ENCODE measurements at places on chromosomes 16 and 17.
A peak's percentile ranks its signal among the peaks of the same experiment; 100 is the strongest.

DNA sequence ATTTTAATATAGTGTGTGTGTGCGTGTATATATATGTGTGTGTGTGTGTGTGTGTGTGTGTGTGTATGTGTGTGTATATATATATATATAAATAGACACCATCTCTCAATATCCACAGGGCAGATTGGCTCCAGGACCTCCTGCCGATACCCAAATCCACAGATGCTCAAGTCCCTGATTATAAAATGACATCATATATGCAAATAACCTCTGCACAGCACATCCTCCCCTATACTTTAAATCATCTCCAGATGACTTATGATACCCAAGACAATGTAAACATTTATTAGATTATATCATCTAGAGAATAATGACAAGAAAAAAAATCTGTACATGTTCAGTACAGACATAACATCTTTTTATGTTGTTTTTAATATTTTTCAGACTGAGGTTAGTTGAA lies 7.8 kb downstream of the DUSP3 start:
- no peak overlapping the region for H3K27ac ChIP-seq
- H3K4me1 ChIP-seq = peaks cover 16% of the 10 kb centered on the region
- no peak for DNase-seq
- peaks cover 70% of the 10 kb centered on the region for H3K36me3 ChIP-seq

DNA sequence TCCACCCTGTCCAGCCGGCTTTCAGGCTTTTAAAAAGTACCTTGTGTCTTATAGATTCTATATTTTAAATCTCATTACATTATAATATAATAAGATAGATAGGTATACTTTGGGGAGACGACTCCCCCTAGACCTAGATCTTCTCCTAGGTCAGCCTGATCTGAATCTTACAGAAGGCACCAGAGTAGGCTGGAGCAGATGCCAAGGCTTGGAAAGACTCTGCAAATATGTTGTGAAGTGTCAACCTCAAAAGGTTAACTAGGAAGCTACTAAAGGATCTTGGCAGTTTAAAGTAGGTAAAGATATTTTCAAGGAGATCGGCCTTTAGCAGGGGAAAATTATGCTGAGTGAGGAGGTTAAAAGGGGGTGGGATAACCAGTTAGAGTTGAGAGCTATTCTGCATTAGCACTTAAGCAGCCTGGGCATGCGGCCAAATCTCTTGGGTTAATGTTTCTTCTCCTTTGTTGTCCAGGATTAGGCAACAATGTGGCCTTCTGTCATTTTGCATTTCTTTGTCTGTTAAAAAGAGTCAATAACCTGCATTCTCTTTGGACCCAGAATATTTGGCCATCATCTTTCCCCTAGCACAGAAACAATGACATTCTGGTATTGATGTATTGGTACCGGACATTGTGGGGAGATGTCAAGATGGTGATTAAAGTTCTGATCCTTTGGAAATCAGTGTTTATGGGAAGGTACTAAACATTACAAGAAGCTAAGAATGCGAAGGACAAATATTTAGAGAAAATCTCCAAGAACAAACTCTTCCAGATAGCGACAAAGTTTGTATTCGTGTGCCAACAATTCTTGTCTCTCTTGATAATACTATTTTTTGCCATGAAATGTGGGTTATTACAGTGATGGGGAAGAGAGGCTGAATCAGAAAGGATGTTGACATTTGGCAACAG lies 51.2 kb upstream of the DHX40 start:
- H3K4me1 ChIP-seq = peaks cover 26% of the 10 kb centered on the region
- peak overlapping the region; percentile 31 for H3K27ac ChIP-seq
- no peaks in the 10 kb centered on the region for H3K36me3 ChIP-seq
- no peaks in the 10 kb centered on the region for H3K27me3 ChIP-seq
- no peak overlapping the region for H3K4me3 ChIP-seq
- DNase-seq = peak; percentile 90

DNA sequence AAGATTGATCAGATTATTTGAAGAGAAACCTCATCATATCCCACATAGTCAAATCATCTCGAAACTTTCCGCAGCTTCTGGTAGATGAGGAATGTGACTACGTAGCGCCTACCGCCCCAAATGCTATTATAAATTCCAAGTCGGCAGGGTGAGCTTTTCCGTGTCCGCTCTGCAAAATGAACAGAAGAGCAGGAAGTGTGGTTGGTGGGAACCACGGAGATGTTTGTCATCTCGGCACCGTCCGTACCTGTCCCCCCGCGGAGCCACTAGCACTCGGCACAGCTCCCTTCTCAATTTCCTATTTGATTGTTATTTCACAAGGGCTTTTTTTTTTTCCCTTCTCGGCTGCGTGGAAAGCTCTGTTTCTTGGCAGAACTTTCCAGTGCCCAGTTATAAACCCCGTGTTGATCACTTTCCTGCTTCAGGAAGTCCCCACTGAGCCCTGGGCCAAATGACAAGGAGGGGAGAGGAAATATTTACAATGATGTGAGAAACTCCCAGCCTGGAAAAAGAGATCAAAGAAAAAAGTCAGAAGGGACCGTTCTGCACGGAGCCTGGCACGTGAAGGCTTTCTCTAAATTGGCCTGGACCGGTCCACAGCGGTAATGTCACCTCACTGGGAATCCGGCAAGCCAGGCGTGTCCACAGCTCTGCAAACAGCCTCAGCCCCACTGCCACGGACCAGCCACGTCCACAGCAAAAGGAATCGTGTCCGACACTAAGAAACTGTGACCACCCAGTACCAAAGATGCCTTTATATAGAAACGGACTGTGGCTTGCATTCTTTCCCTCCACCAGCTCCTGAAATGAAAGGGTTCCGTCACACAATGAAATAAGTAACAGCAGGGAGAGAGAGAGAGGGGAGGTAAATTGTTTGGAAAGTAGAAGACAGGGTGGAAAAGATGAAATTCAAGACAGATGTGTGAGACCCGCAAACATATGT lies 65.0 kb downstream of the MRM3 start:
- H3K4me3 ChIP-seq = peak overlapping the region; percentile 42
- H3K4me1 ChIP-seq = peaks cover 5% of the 10 kb centered on the region
- DNase-seq = no peak
- H3K27ac ChIP-seq = peak overlapping the region; percentile 58

DNA sequence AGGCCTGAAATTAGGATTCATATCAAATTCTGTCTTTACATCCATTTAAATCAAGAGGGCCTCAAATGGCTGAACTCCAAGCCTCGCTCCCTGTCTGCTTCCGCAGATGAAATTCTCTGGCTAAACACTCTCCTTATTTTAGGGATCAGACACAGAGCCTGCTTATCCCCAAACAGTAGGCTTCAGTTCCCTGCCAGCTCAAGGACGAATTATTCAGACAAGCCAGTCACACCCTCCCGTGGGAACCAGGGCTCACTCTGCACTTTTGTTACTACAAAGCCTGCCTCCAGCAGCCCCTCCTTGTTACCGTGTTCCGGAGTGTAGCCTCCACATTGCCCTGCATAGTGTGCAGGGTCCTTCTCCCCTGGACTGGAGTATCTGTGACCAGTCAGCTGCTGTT lies 46.6 kb upstream of the LCMT1 start:
- no peak overlapping the region for H3K27ac ChIP-seq
- no peaks in the 10 kb centered on the region for H3K36me3 ChIP-seq
- H3K27me3 ChIP-seq = no peaks in the 10 kb centered on the region
- DNase-seq = no peak
- no peak overlapping the region for H3K4me3 ChIP-seq
- no peaks in the 10 kb centered on the region for H3K4me1 ChIP-seq

DNA sequence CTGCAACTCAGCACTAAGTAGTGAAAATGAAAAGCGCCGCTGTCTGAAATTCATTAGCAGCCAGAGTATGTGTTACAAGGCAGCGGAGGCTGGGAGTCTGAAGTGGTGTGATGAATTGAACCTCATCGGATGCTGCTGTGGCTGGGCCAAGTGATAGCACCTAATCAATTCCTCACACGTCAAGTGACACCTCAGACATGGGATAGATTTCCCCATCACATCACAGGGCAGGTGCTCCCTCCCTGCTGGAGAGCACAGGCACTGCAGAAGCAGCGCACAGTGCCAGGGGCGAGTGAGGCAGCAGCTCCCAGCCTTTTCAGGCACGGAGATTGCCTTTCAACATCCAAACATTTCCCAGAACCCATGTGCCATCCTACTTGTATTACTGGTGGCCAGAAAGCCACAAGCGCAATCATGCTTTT lies 32.2 kb downstream of the DRC3 start:
- no peaks in the 10 kb centered on the region for H3K27me3 ChIP-seq
- H3K4me1 ChIP-seq = no peaks in the 10 kb centered on the region
- H3K36me3 ChIP-seq = no peaks in the 10 kb centered on the region
- no peak overlapping the region for H3K27ac ChIP-seq
- no peak for DNase-seq

DNA sequence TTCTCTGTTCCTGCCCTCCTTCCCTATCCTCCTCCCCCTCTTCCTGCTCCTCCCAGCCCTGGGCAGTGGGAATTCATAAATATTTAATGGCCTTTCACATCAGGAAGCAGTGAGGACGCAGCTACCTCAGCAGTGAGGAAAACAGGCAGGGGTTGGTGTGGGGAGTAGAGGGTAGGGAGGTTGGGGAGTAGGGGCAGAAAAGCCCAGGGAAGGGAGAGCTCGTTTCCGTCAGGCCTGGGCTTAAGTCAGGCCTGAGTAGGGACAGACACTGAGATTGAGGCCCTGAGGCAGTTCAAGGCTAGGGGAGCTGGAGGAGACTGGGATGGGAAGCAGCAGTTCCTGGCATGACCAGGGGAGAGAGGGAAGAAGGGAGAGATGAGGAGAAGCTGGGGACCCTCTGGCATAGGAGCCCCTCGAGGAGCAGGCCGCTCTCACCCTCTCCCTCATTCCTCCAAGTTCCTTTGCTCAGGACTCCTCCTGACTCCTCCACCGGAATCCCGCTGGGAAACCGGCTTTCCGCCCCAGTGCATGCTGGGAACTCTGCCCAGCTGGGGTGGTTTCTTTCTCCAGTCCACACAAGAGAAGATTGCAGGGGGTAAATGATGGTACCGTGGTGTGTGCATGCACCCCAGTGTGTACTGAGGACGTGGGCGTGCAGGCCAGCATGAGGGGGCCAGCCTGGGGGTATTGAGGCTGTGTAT lies 6.2 kb downstream of the SAMD14 start:
- H3K27me3 ChIP-seq = no peaks in the 10 kb centered on the region
- peaks cover 17% of the 10 kb centered on the region for H3K4me1 ChIP-seq
- H3K4me3 ChIP-seq = no peak overlapping the region
- no peaks in the 10 kb centered on the region for H3K36me3 ChIP-seq
- DNase-seq = no peak

- no peak overlapping the region for H3K4me3 ChIP-seq
- no peaks in the 10 kb centered on the region for H3K4me1 ChIP-seq
- no peaks in the 10 kb centered on the region for H3K27me3 ChIP-seq
- H3K36me3 ChIP-seq = peaks cover 3% of the 10 kb centered on the region
- H3K27ac ChIP-seq = no peak overlapping the region
Observed at GRCh38 chr16:31270795-31271194, 11.0 kb downstream of the ITGAM start.

DNA sequence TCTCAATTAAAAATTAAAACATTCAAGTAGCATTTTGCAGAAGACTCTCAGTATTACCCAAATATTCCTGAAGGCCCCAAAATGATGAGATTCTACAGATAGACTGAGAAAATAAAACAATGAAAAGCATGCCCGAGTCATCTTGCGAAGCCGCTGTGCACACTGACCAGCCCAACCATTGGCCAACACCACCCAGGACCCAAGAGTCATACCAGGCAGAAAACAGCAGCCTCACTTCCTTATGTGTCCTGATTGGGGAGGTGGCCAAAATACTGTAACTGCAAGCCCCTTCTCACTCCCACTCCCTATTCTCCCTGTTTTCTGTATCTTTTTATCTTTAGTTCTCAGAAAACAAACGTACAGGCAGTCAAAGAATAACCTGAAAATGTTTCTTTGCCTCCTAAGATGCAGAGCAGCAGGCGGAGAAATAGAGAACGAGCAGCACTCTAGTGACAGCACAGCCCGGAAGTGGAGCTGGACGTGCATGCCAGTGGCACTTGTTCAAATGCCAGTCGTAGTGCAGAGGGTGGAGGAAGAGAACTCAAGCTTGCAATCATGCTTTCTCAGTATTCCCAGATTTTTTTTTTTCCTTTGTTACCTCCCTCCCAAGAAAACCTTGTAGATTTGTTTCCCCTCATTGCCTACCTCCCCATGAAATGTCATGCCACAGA lies 182.3 kb upstream of the SOX9 start:
- H3K36me3 ChIP-seq = no peaks in the 10 kb centered on the region
- no peaks in the 10 kb centered on the region for H3K4me1 ChIP-seq
- no peaks in the 10 kb centered on the region for H3K27me3 ChIP-seq

- no peak overlapping the region for H3K27ac ChIP-seq
- no peaks in the 10 kb centered on the region for H3K27me3 ChIP-seq
- DNase-seq = no peak
- H3K4me3 ChIP-seq = no peak overlapping the region
Observed at GRCh38 chr17:2844416-2844815, 48.2 kb downstream of the RAP1GAP2 start.

DNA sequence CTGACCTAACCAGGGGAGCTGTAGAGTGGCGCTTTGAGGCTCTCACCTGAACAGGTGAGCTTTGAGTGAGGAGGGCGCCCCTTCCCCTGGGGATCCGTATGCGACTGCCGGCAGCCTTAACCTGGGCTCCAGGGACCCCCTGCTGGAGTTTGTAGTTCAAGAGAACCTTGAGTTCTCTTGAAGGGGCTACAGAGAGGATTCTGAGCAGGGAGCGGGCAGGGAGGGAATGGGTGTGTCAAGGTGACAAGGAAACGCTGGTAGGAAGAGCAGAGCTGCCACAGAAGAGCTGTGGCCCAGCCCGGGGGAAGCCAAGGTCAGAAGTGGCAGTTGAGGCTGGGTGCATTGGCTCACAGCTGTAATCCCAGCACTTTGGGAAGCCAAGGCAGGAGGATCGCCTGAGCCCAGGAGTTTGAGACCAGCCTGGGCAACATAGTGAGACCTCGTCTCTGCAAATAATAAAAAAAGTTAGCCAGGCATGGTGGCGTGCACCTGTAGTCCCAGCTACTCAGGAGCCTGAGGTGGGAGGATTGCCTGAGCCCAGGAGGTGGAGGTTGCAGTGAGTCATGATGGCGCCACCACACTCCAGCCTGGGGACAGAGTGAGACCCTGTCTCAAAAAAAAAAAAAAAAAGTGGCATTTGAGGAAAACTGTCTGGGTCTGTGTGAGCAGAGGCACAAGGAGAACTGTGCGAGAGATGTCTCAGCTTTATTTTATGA lies 1.2 kb downstream of the LLGL2 start:
- DNase-seq = no peak
- H3K4me1 ChIP-seq = peaks cover 23% of the 10 kb centered on the region
- H3K4me3 ChIP-seq = peak overlapping the region; percentile 70
- H3K27ac ChIP-seq = peak overlapping the region; percentile 76

- H3K27me3 ChIP-seq = peaks cover 61% of the 10 kb centered on the region
- H3K36me3 ChIP-seq = no peaks in the 10 kb centered on the region
- no peak overlapping the region for H3K4me3 ChIP-seq
- no peaks in the 10 kb centered on the region for H3K4me1 ChIP-seq
- DNase-seq = no peak
Observed at GRCh38 chr16:12899529-12900143, 1.8 kb upstream of the SHISA9 start.

- H3K27me3 ChIP-seq = no peaks in the 10 kb centered on the region
- H3K4me3 ChIP-seq = no peak overlapping the region
- H3K4me1 ChIP-seq = peaks cover 6% of the 10 kb centered on the region
- DNase-seq = no peak
Observed at GRCh38 chr17:74992223-74992622, 4.8 kb downstream of the CDR2L start.

GRCh38 chr16:65285128-65286048 lies 163.5 kb upstream of the CDH11 start:
- no peaks in the 10 kb centered on the region for H3K27me3 ChIP-seq
- no peaks in the 10 kb centered on the region for H3K36me3 ChIP-seq
- no peaks in the 10 kb centered on the region for H3K4me1 ChIP-seq
- no peak overlapping the region for H3K27ac ChIP-seq
- DNase-seq = no peak
